ENCODE measurements at places on chromosomes 3 and 15.

DNA sequence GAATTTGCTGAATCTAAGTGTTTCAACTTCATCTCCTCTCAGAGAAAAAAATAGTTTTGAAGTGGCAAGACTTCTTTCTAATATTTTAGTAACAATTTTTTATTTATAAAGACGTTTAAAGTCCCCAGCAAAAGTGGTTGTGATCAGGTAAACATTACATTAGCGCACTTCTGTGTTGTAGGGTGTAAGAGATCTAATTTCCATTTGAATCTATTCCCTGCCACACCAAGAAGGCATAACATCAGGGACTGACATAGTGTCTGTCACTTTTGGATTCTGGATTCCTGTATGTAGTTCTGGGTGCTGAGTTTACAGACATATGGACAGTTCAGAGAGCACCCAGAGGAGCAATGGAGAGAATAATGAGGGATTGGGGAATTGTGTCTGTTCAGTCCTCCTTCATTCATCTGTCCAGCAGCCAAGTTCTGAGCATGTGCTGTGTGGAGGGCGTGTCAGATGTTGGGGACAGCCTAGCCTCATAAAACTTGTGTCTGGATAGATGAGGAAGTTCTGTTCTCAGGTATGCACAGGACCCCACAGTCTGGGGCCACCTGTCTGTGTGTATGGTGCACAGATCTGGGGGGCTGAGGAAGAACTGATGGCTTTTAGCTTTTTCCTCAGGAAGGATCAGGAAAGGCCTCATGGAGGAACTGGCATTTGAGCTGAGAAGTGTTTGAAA, 65.6 kb downstream of the MAP2K5 start:
- DNase-seq: no peak

DNA sequence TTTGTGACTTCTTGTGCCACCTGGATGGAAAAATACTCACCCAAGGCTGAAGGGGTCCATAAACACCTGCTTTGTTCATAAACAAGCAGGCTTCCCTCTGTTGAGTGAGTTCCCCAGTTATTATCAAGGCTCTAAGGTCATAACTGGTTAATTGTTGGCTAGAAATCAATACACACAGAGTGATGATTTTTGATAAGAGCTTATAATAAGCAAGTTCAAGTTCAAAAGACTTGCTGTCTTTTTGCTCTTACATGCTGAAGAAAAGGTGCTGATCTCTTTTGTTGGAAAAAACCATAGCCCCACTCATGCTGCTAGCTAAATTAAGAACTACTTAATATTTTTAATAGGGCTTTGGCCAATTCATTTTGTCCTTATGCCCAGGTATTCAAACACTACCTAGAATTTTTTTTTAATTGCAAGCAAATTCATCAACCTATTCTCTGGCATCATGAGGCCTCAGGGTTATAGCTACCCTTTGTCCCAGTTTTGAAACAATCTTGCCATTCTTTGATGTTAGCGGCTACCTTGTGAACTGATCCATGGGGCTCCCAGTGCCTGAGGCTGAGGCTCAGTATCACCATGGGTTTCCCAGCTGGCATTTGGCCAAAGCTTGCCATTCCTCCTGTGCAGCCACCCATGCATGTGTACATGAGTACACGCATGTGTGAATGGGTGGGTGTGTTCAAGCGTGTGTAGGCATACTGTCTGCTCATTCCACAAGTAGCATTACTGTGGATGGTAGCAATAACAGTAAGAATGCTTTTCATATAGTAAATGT, 127.6 kb upstream of the LPP start:
- no peak for DNase-seq

DNA sequence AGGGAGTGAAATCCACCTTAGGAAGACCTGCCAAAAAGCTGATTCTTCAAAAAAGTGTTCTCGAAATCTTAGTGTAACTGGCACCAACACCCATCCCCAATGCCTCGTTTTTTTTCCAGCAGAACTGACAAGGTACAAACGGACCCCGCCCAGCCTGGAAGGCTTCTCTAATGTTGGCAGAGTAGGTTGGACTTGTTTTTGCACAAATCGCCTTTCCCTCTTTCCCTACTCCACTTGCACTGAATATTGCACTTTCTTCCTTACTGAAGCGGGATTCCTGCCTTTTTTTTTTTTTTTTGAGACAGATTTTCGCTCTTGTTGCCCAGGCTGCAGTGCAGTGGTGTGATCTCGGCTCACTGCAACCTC, 544 bp upstream of the TIMMDC1 start:
- no peak for DNase-seq

DNA sequence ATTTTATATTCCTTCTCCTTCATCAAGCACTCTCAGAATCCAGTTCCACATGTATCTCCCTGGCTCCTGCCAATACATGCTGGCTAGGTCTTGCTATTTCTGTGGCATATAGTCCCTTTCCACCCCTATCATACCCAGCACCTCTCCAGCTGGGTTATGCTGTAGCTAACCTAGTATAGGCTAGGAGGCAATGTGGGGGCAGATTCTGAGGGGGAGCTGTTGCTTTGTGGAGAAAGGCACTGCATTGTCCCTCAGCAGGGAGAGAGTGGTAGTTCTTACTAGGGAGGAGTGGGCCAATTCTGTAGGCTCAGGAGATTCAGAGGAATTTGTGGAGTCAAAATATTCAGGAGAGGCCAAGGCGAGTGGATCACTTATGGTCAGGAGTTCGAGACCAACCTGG, 39.4 kb upstream of the UBL7 start:
- DNase-seq: no peak

GRCh38 chr3:24905266-24905665, 410.6 kb upstream of the THRB start:
- no peak for DNase-seq

DNA sequence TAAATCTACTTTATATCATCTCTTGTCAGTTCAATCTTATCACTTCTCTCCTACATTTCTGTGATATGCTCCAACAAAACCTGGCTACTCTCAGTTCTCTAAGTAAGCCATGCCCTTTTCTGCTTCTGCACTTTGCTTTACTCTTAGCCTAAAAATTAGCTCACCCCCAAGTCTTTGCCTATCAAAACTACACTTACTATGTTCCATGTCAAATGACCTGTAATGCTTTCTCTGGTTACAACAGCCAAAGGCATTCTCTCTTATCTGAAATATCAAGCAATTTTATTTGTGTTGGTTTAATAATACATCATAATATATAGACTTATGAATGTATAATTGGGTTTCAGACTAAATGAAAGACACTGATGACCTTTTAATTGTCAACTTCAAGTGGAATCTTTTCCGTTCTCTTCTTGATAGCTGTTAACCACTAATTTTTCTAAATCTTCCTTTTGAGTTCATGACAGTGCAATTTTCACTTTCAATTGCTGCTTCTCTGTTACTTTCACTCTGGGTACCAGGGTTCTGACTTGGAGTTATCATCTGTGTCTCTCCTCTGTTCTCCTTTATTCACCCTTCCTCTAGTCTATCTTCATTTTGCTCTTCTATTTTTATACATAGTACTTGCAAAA, 619.0 kb upstream of the GOLIM4 start:
- DNase-seq: no peak

DNA sequence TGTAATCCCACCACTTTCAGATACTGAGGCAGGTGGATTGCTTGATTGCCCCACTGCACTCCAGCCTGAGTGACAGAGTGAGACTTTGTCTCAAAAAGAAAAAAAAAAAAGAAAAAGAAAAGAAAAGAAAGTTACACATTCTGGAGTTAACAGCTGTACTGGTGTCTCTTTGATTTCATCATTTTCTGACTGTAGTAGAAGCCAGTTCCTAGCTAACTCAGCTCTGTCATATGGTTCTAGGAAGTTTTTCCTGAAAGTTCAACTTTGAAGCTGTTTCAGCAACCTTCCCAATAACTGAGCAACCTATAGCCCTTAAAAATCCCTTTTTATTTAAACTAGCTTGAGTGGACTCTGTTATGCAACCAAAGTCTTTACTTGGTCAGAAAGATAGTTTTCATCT, 104.6 kb upstream of the STRIT1 start:
- DNase-seq: no peak

- no peak for DNase-seq
Observed at GRCh38 chr3:41679374-41679773, 282.5 kb downstream of the ULK4 start.

GRCh38 chr15:77839456-77839855, 206.7 kb upstream of the LINGO1 start:
- DNase-seq: no peak

DNA sequence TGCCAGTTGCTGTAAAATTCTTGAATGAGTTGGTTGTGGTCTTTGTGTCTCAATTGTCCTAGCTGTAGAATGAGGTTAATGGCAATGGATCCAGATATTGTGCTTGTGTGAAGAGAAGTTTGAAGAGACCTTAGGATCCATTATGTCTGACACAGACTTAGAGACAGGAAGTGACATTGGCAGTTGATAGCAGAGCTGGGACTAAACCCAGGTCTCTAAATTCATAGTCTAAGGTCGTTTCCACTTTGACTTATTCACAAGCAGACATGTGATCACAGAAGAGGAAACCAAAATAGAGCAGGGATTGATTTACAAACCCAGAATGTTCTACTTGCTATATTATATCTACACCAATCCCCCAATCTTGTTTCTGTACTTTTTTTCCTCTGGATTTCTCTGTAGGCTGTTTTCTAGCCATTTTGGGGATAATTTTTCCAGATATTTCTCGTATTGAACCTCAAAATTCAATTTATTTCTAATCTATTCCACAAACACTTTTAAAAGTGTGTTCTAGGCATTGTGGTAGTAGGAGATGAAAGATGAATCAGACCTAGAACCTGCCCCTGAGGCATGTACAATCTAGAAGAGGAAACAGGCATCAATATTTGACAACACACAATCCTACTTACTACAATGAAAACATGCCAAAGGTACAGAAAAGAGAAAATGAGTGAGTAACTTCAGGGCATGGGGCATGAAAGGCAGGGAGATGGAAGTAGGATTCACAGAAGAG, 123.3 kb downstream of the NFKBIZ start:
- DNase-seq: no peak

DNA sequence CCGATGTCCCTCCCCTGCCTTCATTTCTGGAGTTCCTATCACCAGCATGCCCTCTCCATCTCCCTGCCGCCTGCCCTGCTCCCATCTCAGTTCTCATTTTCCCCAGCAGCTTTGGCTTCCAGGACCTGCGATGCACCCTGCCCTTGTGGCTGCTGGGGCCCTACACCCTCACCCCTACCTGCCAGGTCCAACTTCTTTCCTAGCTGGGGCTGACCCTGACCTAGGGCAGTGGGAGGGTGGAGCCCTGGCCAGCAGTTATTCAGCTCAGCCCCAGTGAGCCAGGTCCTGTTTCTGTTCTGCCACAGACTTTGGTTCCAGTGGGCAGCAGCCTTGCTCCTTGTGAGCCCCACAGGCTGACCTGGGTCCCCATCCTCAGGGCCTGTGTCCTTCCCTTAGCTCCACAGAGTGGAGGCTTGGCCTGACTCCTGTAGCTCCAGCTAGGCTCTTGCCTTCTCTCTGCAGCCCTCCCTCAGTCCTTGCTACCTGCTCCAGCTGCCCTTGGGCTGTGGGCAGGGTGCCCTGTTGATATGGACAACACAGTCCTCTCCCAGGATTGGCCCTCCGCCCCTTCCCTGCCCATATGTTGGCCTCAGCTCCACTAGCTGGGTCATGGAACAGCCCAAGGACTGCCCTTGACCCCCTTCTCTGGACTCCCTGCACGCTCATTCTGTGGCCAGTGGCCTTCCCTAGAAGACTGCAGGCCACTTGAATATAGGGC, 34.7 kb upstream of the PDE8A start:
- no peak for DNase-seq

DNA sequence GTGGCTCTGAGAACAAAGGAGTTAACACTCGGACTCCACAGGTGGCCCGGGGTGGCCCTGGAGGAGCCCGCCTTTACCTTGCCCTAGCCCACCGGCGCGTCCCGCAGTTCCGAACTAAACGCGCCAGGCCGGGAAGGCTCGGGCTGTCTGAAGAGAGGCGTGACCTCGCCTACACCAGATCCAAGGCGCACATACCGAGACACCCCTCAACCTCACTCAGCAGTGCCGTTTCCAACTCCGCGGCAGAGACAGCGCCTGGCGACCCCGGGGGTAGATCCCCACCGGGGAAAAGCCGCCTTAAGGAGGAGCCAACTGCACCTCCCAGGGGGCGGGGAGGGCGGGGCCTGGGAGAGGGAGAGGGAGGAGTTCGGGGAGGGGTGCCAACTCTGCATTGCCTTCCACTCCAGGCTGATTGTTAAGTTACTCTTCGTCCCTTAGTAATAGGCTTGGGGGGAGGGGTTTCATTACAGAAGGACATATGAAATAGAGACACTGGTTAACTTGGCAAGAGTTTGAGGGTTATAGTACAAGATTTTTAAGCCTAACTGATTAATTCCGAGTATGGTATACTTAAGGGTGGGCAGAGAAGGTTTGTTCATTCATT, at the start of gene DLG1:
Gene DLG1 (minus strand): TSS at position 272 of the 604 bp plus-strand sequence. CDS start 1,408 bp downstream, outside the sequence.
- peak; percentile 90 for DNase-seq

GRCh38 chr3:57109437-57110199, 49.2 kb downstream of the SPATA12 start:
- no peak for DNase-seq

DNA sequence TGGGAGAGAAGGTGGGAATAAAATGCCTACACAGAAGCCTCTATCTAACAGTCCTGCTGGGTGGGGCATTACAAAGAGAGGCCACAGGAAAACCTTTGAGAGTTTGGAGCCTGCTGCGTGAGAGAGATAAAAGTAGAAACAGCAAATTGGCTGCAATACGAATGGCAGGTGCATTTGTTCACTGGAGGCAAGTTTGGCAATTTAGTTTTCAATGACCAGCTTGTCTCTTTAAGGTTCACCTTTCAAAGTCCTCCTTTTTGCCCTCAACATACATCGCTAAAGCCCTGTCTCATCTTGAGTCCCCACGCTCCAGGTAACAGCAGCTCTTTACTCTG, 405.7 kb downstream of the LSAMP start:
- DNase-seq: no peak

GRCh38 chr3:155449613-155450267, 156.3 kb upstream of the STRIT1 start:
- no peak for DNase-seq

- DNase-seq: no peak
Observed at GRCh38 chr3:44529927-44530326, 25.1 kb upstream of the ZKSCAN7 start.

DNA sequence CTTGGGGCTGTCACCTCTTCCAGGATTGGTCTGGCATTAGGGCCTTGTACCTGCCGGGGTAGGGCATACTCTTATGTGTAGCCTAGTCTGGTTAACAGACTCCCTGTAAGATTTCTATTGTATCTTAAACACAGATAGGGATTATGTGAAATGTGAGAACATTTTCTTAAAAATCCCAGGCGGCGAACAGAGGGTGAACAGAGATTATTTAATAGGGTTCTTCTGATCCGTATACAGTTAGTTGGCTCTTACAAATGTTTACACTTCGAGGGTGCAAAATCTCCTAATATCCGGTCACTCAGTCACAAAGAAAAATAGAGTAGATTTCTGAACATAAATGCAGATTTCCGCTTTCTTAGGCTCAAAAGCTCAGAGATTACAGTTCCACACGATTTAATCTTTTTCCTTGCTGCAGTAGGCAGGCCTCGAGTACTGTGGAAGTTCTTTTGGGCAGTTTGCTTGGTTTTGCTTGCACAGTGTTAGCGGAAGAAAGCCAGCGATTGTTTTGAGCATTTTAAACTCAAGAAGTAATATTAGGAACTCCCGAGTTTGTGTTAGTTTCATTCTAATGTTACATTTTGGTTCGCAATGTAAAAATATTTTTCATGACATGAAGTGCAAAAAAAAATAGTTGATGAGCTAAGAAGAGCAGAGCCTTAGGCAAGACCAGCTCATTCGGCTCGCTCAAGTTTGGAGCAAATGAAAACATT, 993 bp downstream of the PLCL2 start:
- DNase-seq: no peak

Data from cortex of kidney (tissue), 1 donor.